ENCODE measurements at places on chromosomes 3 and 15.

DNA sequence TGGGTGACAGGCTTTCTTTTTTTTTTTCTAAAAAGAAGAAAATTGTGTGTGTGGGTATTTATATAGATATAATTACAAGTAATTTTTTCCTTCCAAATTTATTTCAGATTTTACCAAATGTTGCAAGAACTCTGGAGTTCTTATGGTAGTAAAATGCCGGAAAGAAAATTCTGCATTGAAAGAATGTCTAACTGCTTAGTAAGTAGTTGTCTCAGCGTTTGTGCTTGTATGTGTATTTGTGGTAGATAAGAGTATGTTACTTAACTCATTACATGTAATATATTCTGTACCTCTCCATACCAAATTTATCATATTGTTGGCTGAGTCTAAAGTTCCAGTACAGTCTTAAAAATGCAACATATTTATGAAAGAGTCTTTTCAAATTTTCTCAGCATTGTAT is 32.3 kb upstream of the ZCWPW2 start:
- no peak for DNase-seq

DNA sequence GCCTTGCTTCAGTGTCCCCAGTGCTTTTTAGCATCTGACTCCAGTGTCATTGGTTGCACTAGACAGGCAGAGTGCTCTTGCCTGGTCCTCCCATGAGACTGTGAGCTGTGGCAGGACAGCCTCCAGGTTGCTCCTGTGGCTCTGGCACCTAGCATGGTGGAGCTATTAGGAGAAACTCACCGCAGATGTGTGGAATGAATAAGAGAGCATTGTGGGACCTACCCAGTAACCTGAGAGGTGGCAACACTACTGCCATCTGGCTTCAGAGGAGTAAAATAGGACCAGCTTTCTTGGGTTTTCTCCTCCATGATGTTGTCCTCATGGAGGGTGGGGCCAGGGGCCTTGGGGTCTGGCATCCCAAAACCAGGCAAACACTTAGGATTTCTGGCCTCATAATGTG is 183.6 kb downstream of the EPHB1 start:
- DNase-seq: peak; percentile 5

DNA sequence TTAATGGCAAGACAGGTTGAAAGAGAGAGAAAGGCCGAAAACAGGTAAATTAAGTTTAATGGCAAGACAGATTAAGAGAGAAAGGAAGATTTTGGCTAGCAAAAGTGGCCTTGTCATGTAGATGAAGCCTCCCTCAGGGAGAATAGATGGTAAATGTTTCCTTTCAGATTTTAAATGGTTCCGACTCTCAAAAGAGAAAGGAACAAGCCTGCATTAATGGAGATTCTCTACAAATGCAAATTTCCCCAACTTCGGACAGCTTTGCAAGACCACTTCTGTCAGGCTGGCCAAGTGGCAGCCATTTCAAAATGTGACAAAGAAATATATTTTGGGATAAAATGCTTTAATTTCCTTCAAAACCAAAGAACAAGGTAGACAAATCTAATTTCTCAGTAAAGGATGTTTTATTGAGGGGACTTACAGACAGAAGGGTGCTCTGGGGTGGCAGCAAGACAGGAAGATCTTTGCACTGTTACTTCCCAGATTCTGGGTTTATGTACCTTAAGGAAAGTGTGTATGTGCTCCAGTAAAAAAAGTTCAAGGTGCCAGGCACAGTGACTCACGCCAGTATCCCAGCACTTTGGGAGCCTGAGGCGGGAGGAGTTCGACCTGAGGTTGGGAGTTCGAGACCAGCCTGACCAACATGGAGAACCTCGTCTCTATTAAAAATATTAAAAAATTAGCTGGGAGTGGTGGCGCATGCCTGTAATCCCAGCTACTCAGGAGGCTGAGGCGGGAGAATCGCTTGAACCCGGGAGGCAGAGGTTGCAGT is 626.3 kb upstream of the NAALADL2 start:
- DNase-seq: no peak

DNA sequence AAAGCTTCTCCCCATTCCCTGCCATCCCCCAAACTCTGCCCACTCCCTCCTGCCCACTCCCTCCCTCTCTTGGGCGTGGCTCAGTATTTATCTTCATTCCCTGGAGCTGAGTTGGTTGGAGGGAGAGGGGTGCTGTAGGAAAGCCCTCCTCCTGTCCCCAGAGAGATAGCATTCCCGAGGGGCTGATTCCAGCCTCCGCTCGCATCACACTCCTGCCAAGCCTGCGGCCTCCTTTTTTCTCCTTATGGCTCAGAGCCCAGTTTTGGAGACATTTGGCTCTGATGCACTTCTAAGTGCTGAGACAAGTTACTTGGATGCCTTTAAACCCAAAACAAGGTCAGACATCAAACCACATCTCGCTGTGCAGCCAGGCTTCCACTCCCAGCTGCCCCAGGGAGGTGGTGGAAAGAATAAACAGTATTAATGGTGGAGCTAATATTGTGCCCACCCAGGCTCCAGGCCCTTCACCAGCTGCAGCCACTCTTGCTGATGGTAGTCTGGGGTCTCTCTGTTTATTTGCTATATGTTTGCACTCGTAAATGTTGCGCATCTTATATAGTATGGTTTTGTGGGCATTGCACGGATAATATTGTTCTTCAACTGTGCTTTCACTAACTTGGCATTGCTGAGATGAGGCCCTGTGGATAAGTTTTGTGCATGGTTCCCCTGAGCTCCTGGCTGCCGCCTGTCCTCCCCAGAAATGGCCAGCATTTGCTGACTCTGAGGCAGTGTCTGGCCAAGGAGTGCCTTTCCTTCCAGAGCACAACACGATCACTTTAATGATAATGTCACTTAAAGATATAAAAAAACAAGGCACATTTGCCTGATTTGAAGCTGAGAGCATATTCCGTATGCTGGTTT is 157.2 kb downstream of the LRRC28 start:
- no peak for DNase-seq

DNA sequence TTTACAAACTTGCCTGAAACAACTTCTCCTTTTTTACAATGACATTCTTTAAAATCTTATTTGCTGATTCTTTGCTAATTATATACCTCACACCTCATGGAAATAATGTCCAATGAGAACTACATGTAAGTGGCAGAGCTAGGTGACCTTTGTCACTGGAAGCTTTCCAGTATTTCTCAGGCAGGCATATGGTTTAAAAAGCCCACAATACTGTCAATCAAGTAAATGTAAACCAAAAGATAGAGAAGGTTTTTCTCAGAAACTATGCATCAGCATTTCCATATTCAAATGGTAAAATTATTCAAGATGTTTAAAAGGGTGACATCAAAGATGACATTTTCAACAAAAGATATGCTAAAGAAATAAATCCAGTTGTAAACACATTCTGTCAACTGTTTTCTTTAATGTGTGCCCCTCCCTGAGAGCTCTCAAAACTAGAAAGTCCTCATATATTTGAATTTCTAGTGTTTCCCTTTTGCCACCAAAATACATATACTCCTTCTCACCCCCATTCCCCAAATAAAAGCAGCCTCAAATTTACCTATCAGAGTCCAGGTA is 10.1 kb upstream of the STRIT1 start:
- DNase-seq: no peak

GRCh38 chr15:81047928-81048327 is 47.2 kb downstream of the TLNRD1 start:
- no peak for DNase-seq

DNA sequence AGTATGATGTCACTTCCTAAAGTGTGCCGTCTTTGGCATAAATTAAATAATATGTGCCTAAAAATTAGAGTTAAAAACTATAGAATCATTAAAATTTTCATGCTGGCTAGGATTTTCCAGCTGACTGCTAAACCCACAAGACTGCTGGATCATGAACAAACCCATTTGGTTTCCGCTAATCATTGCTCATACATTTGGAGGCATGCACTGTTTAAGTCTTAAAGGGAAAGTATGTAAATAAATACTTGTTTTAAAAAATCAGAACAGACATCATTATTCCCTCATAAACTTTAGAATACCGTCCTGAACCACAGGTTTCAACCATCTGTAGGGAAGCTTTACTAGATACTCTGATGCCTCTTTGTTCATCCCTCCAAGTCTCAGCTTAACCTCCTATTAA is 26.5 kb downstream of the ATP6V1A start:
- no peak for DNase-seq

- DNase-seq: peak; percentile 90
Measured at GRCh38 chr3:177441813-177442646, 244.7 kb upstream of the TBL1XR1 start.

DNA sequence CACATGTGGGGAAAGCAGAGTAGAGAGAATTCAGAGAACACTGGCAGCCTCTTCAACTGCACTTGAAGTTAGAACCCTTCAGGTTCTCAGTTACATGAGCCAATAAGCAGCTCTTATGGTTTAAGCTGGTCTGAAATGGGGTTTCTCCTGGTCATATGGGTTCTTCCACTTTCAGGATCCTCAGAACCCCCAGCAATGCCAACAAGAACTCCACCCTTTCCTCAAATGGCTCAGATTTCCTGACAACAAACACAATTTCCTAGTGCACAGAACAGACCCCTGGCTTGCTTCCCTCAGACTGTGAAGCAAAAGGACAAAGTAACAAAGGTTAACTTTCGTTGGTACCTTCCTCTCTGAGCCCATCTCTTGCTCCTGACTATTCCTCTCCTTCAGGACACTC is 23.9 kb upstream of the FRMD4B start:
- DNase-seq: no peak

GRCh38 chr15:62063825-62064635 is 2.7 kb upstream of the C2CD4A start:
- no peak for DNase-seq

DNA sequence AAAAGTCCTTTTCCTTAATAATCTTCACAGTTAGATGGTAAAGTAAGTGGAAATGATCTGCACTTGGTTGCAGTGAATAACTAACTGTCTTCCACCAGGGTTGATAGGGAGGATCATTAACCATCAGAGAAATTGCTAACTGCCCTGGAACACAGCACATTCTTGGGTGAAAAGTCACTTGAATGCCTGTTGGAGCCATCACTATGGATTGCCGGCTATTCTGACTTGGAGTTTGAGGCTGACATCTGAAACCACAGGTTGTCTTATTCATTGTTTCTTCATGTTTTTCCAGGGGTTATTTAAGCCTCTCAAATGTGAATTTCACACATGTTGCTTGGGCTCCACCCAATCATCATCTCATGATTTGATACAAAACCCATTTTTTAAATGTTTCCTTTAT is 901.4 kb downstream of the MCTP2 start:
- DNase-seq: no peak

GRCh38 chr3:119333773-119334509 is 39.8 kb downstream of the ARHGAP31 start:
- DNase-seq: no peak

GRCh38 chr3:128226795-128227395 is 73.6 kb downstream of the EEFSEC start:
- peak; percentile 39 for DNase-seq

All from GM12865 (cell line).